Activated T-cell treated with anti-CD3 and anti-CD28 coated beads for 4 hours (primary cell): ENCODE measurements at places on chromosomes 2 and 18.

DNA sequence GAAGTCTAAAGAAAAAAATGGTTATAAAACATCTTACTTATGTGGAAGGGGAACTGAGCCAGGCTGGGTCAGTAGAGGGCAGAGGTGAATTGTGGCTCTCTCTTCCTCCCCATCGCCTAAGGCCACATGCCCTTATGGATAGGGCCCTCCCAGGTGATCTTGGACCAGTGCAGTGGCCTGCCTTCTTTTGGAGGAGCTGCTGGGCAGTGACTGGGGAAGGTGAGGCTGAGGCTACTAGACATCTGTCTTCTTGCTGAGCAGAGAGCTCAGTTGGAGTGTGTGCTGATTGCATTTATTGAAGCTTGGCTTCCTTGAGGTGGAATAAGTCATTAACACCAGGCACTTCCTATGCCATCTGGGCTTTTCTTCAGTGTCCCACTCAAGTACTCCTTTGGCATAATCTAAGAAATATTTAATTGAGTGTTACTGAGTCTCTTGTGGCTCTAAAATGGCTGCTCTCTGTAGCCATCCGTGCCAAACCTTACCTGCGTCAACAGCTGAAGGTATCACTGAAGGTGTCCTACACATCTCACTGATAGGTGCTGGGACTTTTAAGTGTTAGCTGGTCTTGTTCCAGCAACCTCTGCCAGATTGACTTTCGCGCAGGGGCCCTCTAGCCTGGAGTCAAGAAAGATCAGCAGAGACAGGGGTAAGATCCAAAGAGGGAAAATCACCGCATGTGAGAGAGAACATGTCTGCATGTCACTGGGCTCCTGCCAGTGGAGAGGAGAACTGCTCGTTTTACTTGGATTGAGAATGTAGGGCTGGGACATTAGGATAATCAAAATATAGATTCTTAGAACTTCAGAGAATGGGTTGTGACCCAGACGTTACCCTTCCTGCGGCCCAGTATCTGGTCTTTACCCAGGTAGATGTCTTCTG is 256.1 kb downstream of the LTBP1 start:
- DNase-seq, result no peak

DNA sequence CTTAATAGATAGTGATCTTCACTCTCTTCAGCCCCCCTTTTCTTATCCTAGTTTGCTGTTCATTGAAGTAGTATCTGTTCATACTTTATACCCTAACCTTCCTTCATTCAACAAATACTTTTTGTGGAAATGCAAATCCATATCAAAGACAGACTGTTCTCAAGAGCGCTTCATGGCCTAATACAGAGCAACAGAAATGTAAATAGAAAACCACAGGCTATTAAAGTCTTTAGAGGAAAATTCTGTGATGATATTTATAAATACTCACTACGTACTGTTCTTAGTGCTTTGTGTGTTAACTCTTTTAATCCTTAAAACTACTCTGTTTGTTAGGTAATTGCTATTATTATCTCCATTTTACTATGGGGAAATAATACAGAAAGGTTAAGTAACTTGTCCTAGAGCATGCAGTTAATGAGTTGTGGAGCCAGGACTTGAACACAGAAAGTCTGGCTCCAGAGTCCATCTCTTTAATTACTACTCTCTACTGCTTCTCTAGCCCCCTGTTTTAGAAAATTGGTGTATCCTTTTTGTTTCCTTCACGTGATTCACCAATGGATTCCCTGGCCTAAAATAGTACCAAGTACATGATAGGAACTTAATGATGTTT is 2.9 kb downstream of the MDH1 start:
- no peak for DNase-seq

GRCh38 chr18:58025733-58026132 is 18.3 kb upstream of the NEDD4L start:
- no peak for DNase-seq

- DNase-seq, result no peak
Measured at GRCh38 chr18:48011926-48012465, 81.5 kb upstream of the SMAD2 start.

DNA sequence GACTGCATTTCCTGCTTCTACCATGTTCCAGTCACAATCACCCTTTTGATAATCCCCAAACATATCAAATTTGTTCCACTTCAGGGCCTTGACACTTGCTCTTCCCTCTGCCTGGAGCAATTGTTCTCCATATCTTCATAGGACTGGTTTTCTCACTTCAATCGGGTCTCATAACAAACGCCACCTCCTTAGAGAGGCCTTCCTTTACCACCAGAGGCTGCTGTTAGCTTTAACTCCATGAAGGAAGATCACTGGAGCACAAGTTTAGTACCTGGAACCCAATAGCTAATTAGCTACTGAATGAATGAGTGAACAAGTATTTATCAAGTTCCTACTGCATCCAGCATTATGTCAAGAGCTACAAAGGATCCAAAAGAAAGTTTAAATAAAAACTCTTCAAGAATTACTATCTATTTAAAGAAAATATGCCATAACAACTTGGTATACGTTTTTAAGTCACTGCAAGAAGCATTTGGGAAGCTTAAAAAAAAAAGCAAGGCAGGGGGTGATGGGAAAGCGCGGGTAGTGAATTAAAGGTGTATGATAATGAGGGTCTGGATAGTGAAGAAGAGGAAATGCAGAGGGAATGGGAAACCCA is 58.8 kb downstream of the BAZ2B start:
- DNase-seq, result no peak

- no peak for DNase-seq
Measured at GRCh38 chr2:209960045-209960444, 42.4 kb upstream of the RPE start.

DNA sequence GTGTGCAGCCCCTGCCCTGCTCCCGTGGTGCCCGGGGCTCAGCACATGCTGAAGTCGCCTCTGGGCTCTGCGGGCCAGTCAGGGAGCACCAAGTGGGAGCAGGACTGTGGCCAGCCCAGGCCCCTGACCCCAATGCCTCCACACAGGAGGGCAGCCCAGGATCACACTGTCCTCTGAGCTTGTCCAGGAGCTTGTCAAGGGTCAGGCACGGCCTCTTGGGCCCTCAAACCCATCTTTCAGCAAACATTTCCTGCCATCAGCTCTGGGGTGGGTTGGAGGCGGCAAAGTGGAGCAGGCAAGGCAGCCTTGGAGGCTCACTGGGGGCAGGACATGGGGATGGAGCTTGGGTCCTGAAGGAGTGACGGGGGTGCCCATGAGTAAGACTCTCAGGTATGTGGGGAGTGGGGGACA is 10.3 kb downstream of the SNED1 start:
- no peak for DNase-seq

DNA sequence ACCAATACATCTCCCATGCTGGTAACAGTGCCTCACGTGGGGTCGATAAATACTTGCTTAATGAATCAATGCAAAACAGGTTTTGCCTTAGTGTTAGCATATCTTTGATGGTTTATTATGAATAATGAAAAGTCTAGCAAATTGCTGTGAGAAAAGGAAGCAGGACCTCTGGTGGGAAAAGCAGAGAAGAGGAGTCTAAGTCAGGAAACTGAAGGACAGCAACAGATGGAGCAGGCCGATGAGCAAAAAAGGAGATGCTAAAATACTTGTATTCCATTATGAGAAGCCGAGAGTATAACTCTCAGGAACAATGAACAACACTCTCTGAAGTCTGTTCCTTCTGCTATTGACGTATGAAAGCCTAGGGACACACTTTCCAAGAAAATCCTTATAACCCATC is 555.2 kb upstream of the KLHL29 start:
- DNase-seq, result no peak

GRCh38 chr2:217970206-217970605 is 32.6 kb downstream of the TNS1 start:
- DNase-seq, result no peak

DNA sequence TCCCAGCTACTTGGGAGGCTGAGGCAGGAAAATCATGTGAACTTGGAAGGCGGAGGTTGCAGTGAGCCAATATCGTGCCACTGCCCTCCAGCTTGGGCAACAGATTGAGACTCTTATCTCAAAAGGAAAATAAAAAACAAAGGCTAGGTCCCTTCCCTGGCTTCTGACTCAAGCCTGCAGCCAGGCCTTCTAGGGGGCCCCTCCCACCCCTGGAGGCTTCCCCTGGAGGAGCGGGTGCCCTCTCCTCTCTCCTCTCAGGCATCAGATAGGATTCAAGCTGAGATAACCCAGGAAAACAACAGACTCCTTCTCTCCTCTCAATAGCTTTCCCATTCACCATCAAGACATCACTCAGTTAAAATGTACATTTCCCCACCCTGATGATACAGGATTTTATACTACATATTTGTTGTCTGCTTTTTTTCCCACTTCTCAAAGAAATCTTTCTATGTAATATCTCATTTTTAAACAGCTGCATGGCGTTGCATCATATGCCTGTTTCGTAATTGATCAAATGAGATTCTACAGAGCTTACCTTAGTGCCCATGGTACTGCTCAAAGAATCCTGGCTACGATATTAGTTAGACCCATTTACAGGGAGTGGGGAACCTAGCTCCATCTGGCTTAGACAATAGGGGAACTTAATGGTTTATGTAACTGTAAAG is 20.6 kb upstream of the C2orf72 start:
- no peak for DNase-seq

- no peak for DNase-seq
Measured at GRCh38 chr2:85175369-85176299, 42.4 kb downstream of the TCF7L1 start.

DNA sequence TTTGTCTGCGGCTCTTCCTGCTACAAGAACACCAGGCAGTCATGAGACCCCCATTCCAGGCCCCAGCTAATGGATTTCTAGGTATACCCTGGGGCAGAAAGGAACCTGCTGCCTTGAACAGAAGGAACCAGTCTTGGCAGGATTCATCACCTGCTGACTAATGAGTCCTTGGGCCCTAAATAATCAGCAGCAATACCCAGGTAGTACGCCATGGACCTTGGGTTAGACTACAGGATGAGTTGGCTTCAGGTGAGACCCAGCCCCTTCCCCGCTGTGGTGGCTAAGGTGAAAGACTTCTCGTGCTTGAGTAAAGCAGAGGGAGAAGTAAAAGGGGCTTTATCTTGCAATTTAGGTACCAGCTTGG is 105.0 kb downstream of the SPIRE1 start:
- no peak for DNase-seq

DNA sequence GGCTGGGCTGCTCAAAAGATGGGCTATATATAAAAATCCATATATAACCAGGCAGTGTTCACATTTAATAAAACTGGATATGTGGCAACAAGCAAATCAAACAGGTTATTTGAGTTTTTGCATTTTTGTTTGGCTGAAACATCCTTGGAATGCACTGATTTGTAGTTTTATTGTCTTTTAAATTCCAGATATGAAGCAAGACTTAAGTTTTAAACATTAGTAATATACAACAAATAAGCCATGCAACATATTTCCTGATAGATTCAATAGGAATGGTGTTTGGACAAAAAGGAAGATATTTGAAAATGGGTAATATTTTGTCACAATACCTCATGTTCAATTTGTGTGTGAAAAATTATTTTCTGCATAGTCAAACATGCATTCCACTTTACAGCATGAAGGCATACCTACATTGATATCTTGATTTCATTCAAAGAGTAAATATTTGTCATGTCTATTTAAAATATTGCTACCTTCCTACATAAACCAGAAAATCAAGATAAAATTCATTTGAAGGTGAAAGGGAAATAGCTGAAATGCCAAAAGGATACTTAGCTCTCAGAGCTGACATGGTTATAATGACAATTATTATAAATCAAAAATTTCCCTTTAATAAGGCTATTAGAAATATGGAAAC is 132.3 kb upstream of the NETO1 start:
- no peak for DNase-seq

GRCh38 chr2:31725444-31725843 is 144.7 kb upstream of the SRD5A2 start:
- DNase-seq, result no peak

DNA sequence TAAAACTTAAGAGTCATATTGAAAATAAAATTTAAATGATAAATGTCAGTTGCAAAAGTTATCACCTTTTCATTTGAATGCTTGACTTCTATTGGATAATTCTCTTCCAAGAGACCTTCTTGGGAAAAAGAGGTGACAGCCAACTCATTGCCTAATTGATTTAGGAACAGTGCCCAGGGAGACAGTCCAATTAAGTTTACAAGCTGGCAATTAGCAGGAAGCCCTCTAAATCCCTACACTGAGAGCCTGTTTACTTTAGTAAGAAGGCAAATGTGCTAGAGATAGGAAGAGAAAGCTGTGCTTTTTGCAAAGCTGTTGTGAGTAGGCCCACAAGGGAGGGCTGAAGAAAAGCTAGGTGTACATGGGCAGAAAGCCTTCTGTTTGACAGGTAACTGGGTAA is 189.1 kb downstream of the WDPCP start:
- DNase-seq, result no peak

DNA sequence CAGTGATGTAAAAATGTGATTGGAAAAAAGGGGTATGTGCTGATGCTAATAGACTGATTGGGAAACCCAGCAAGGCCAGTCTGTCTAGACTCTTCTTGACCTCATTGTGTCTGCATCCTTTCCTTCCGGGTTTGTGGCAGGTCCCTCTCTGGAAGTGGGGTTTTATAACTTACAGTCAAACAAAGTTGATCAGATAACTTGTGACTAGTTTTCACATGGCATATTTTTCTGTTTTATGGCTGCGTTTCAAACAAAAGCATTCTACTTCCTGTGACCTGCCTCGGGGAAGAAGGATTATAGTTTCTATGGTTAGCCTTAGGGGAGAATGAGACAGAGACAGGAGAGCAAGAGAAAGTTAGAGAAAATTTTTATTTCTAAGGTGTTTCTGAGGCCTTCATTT is 188.7 kb upstream of the HNMT start:
- DNase-seq, result no peak

DNA sequence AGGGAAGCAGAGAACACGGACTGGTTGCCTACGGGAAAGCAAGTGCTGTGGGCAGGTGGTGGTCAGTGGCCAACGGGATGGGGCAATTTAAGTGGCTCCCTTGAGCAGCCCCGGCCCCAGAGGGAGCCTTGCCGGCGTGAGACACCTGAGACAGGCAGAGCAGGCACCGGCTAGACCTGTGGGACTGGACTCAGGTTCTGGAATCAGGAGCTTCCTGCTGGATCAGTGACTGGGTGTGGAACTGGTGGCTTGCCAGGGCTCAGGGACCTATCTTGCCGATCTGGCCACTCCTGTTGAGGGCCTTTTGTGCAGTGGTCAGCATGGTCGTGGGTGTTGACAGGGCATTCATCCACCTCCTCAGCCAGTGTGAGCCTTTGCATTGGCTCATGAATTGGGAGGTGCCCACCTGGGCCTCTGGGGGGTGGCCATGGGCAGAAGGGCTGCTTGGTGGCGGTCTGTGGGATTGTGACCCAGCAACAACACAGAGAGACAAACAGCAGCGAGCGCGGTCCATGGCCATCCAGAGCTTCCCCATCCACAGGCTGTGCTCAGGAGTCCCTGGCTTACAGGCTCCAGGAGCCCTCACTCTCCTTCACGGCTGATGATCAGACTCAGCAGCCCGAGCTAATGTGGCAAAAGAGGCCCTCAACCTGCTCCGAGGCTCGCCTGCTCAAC is 85.4 kb upstream of the ZNF516 start:
- no peak for DNase-seq

DNA sequence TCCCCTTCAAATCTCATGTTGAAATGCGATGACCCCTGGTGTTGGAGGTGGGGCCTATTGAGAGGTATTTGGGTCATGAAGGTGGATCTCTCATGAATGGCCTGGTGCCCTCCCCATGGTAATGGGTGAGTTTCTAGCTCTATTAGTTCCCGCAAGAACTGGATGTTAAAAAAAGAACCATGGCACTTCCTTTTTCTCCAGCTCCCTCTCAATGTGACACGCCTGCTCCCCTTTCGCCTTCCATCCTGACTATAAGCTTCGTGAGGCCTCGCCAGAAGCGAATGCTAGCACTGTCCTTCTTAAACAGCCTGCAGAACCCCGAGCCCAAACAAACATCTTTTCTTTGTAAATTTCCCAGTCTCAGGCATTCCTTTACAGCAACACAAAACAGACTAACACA is 303.2 kb upstream of the REV1 start:
- no peak for DNase-seq
